ENCODE measurements at places on chromosomes 3 and 15.

DNA sequence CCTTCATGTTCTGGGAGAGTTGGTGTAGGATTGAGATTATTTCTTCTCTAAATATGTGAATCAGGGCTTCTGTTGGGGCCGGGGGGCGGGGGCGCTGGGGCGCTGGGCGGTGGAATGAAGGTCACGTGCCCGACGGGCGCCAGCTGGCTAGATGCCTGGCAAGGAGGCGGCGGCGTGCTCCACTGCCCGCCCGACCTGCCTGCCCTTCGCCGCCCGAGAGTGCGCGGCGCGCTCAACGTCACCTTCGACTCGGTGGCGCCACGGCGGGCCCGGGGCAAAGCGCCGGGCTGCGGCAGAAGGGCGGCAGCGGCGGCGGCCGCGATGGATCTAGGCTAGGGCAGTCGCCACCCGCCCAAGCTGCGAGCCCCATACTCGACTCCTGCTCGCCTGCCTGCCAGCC lies 47.0 kb upstream of the LHFPL4 start:
- DNase-seq, result no peak

DNA sequence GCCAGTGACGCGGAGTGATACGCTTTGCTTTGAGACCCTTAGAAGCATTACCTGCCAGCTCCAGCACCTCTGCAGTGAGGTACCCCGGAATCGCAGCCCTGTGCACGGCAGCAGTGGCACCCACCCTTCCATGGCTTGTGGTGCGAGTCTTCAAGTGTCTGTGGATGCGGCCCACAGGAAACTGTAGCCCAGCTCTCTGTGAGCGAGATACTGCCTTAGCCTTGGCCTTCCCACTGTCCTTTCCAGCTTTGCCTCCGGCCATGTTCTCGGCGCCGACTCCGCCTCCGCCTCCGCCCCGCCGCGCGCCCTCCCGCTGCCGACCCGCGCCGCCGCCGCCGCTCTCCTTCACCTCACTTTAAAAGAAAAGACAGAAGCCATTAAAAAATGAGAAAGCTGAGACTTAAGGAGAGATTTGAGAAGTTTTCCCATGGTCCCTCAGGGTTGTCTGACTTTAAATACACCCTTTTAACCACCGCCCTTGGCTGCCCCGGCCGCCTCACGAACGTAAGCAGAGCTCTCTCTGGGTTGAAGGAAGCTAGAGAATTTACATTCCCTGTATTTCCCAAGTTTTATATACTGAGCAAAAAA lies 78.5 kb upstream of the FAM174B start:
- no peak for DNase-seq

GRCh38 chr15:88695101-88695500 lies 56.3 kb downstream of the ISG20 start:
- DNase-seq, result no peak

DNA sequence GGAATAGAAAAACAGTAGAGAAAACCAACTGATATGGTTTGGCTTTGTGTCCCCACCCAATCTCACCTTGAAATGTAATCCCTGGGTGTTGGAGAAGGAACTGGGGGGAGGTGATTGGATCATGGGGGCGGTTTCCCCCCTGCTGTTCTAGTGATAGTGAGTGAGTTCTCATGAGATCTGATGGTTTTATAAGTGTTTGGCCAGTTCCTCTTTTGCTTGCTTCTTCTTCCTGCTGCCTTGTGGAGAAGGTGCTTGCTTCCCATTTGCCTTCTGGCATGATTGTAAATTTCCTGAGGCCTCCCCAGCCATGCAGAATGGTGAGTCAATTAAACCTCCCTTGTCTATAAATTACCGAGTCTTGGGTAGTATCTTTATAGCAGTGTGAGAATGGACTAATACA lies 48.4 kb downstream of the EOMES start:
- no peak for DNase-seq

GRCh38 chr3:175047786-175048185 lies 188.7 kb downstream of the NAALADL2 start:
- no peak for DNase-seq

GRCh38 chr15:62737551-62737950 lies 305.0 kb upstream of the TPM1 start:
- no peak for DNase-seq

DNA sequence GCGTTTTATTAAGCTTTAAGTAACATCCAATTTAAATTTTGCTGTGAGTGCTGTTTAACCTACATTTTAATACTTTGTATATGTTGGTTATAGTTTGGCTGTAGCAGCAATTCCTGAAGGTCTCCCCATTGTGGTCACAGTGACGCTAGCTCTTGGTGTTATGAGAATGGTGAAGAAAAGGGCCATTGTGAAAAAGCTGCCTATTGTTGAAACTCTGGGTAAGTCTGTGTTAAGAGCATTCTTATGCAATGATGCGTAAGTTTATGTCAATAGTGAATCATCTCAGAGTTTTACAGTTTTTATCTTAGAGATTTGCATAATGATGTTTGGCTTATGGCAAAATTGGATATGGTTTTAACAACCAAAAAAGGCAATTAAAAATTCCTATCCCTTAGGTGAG lies 62.7 kb downstream of the ASTE1 start:
- no peak for DNase-seq

GRCh38 chr3:183490211-183490601 lies 61.8 kb upstream of the MCF2L2 start:
- no peak for DNase-seq

GRCh38 chr3:169493521-169494141 lies 169.9 kb downstream of the MECOM start:
- no peak for DNase-seq

DNA sequence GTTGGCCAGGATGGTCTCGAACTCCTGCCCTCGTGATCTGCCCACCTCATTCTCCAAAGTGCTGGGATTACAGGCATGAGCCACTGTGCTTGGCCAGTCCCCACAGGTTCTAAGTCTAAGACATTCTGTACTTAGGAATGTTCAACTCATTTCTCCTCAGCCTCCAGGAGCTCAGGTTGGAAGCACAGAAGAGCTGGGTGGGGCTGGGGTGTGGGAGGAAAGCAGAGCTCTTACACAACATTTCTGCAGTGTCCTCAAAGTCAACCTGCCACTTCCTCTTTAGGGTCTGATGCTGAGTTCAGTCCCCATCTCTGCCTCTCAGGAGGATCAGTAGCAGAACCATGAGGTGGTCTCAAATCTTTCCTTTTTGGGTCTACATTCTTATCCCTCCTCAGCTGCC lies 75.5 kb downstream of the MRPL46 start:
- no peak for DNase-seq

- DNase-seq, result no peak
Measured at GRCh38 chr15:39592500-39592899, 11.6 kb downstream of the THBS1 start.

GRCh38 chr15:36109943-36110658 lies 469.3 kb upstream of the CDIN1 start:
- DNase-seq, result no peak

GRCh38 chr3:140170612-140171011 lies 235.6 kb downstream of the CLSTN2 start:
- no peak for DNase-seq

DNA sequence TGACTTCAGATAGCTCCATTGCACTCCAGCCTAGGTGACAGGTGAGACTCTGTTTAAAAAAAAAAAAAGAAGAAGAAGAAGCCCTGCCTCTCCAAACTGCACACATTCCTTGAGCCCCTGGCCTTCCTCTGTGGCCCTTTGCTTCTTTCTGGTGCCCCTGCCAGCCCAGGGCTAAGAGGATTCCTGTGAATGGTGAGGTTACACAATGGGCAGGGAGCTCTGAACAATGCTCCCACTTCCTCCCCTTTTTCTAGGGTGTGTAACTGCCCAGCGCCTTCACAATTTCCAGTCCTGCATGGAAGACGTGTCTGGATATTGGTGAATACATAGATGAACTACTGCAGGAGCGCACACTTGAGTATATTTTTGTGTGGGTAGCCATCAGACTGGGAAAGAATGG lies 3.6 kb upstream of the AMOTL2 start:
- DNase-seq, result no peak

GRCh38 chr3:100023595-100023994 lies 90.7 kb downstream of the FILIP1L start:
- DNase-seq, result no peak

GRCh38 chr15:73839699-73840377 lies 33.5 kb upstream of the TBC1D21 start:
- DNase-seq, result no peak

DNA sequence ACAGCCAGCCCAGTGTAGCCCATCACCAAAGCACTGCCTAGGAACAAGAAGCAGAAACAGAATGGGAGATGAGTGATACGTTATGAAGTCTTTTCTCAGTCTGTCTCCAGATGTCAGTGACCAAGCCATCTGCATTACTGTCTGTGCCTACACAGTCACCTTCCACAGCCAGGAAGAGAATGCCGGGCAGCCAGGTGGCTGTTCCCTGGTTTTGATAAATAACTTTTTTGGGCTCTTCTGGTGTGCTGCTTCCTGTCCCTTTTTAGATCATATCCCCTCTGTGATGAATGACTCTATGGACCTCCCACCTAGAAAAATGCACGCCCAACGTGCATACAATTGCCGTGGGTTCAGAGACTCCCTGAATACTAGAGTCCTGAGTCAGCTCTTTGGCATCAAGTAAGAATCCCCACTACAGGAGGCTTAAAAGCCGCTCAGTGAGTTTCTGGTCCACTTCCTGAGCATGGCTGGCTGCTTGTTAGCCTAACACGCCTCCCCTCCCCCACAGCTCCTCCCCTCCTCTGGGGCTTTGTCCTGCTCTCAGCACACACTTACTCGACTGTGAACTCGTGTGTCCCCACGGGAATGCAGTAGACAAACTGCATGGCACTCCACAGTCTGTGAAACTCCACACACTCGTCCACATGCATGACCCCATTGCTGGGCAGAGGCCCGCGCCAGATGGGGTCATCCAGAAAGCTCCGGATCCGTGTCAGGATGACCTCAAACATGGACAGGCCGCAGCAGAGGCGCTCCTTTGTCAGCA lies 34.7 kb downstream of the NIPA2 start:
- DNase-seq, result no peak

DNA sequence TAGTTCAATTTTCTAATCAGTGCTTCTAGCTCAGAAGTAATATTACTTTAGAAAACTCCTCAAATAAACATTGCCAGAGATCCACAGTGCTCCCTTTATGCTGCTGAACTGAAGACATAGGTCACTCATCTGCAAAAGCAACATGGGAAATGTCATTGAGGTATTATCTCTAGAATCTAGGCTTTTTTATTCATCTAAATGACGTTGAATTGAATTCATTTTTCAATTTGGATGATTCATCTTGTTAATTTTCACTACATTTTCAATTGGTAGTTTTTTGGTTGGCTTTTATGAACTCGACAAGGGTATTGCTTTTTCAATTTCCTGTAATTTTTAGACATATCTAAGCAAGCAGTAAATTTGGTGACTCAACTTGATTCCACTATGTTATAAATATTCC lies 275.4 kb downstream of the NFKBIZ start:
- no peak for DNase-seq

GRCh38 chr3:192063570-192063969 lies 602.6 kb downstream of the PYDC2 start:
- no peak for DNase-seq

GRCh38 chr15:72515591-72516389 lies 41.7 kb downstream of the ARIH1 start:
- DNase-seq, result no peak

DNA sequence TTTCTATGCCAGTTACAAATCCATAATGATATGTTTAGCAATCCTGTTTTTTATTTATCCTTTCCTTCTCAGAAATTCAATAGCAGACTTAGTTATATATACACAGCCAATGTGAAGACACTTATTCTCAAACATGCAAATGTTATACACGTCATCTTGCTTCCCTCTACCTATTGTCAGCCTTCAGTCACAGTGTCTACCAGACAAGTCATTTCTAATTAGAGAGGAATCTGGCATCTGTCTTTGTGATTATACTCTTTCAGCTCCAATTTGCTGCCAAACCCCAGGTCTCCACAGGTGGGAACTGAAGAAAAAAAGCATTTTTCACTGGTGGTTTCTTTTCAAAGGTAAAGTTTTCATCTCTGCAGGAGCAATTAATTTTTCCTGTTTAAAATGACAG lies 793.1 kb downstream of the AGBL1 start:
- no peak for DNase-seq

DNA sequence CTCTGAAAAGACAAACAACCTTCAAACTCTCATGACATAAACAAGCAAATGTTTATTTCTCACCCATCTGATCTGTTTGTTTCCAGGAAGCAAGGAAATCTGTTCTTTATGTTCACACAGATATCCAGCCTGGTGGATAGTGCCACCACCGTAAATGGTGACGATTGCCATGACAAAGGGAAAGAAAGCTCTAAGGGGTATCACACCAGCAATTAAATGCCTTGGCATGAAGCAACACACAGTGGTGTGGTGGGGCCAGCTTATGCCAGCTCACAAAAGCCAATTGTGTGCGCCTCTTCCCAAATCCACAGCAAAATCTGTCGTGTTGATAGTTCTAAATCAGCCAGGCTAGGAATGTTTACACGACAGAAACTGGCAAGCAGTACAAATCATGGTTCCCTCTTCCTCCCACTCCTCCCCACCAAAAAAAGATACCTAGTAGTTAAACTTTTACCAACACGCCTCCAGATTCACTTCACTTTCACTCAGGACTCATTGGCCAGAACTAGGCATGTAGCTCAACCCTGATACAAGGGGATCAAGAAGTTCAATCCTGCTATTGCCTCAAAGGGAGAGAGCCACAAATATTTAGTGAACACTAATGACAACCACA lies 189.2 kb upstream of the SLCO3A1 start:
- DNase-seq, result no peak
